G401 (cell line): ENCODE measurements at places on chromosomes 11 and 22. TPM values are rescaled to one million over a fixed set of nuclear protein-coding genes. Genes with fewer than 3 reads are reported as not detected.

DNA sequence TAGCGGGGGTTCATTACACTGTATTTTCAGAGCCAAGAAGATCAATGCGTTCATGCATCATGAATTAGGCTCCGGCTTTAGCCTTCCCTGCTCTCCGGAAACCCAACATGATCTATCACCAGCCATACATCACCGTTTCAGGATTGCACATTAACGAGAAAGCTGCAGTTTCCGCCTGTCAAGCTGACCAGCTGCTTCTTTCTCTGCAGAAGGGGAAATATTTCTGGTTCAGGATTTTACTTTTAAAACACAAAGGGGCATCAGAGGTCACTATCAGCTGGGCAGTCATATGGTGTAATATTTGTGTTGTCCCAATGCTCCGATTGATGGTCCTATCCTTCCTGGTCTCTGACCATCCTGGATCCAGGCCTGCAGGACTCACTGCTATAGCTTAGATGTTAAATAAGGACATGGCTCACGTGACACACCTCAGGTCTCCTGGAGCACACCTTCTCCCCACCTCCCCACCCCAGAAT, 21.4 kb upstream of the CADM1 start:
- DNase-seq, result no peak

- no peak for DNase-seq
Measured at GRCh38 chr11:113504586-113504985, 29.4 kb upstream of the DRD2 start.

- DNase-seq, result peak; percentile 53
Measured at GRCh38 chr11:71447791-71448256, 369 bp downstream of the DHCR7 start.

DNA sequence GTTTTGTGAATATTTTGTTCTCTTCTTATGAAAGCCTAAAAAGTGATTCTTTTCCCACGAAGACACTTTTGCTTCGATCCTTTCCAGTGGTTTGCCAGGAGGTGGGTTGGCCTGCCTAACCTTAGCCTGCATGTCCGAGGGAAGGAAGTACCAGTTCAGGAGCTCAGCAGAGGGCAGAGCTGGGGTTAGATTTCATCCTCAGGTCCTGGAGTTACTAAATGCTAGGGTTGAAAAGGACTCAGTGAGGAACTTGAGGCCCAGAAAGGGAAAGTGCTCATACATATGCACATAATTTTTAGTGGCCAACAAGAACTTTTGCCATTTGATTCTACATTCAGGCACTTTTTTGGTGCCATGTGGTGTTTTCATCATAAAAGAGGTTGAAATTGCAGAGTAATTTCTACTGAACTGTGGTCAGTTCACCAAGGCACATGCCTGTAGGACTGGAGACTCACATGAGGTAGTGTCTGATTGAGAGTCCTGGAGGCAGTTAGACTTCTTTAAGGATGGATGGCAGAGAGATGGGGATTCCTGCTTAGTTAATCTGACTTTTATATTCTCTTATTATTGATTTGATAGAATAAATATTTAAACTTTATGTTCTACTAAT, 36.7 kb downstream of the NCAM1 start:
- DNase-seq, result no peak

DNA sequence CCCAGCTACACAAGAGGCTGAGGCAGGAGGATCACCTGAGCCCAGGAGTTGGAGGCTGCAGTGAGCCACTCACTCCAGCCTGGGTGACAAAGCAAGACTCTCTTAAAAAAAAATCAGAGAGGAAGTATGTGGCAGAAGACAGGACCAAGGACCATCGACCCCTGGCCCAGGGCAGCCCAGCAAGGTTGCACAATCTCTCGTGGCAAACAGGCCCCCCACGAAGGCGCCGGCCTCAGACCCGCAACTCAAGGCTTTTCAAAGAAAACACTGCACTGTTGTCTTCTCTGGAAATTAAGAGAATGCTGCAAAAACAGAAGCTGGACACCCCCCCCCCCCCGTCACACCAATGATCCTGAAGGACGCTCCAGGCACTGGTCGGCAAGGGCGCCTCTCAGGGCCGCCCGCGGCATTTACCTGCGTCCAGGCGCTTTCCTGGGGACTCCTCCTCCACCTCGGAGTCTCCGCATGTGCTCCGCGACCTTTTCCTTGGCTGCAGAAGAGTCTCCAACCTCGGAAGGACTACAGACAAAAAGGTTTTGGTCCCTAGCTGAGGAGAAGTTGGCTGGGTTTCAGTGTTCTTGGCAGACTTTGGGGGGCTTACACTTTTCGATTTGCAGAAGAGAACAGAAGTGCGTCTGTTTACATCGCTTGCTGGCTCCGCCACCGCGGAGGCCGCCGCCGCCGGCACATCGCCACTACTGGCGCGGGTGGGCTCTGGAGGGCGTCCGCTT, 40.5 kb downstream of the BRD1 start:
- DNase-seq, result no peak

- DNase-seq, result no peak
Measured at GRCh38 chr22:49292909-49293308, 534.8 kb downstream of the BRD1 start.

GRCh38 chr11:103878646-103879045, 157.8 kb upstream of the DDI1 start:
- DNase-seq, result no peak

DNA sequence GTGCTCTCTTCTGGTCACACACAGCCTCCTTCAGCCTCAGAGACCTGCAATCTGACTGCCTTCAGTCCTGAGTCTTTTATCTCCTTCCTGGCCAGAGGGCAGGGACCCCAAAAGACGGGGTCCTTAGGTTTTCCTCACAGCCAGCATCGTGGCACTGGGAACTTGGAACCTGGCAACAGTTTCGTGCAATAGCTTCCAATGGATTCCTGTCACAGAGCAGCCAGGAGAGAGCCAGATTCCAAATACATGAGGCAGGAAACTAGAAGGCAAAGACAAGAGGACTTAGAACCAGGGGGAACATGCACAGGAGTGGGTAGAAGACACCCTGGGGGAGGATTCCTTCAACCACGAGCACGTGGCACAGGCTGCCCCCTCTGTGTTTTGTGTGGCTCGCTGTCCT, 48.6 kb downstream of the C11orf91 start:
- no peak for DNase-seq

DNA sequence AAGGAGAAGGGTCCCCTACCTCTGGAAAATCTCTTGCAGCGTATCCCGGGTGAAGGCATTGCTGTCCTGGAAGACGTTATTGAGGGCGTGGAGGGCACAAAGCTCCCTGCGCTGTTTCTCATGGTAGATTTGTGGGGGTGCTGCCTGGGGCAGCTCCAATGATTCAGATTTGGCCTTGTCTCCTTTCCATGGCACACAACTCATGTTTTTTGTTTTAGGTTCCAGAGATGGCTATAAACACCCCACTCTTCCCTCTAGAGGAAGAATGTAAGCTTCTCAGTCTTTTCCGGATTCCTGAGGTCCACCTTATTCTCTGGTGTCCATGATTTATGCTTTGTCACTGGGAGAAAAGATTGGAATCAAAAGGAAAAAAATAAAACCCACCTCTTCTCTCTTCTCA, 959 bp downstream of the JOSD1 start:
- peak; percentile 34 for DNase-seq

Gene RAB3IL1
- 12.4 and 19.0 TPM in 2 replicates for total RNA-seq

Gene CFL1
- total RNA-seq, result 1,273 and 1,592 TPM in 2 replicates
